ENCODE measurements at places on chromosomes 3 and 15.
A peak's percentile ranks its signal among the peaks of the same experiment; 100 is the strongest.

- no peak for DNase-seq
Measured at GRCh38 chr3:173007079-173007723, 133.8 kb downstream of the SPATA16 start.

GRCh38 chr3:66553441-66554113 lies 52.8 kb upstream of the LRIG1 start:
- no peak for DNase-seq

DNA sequence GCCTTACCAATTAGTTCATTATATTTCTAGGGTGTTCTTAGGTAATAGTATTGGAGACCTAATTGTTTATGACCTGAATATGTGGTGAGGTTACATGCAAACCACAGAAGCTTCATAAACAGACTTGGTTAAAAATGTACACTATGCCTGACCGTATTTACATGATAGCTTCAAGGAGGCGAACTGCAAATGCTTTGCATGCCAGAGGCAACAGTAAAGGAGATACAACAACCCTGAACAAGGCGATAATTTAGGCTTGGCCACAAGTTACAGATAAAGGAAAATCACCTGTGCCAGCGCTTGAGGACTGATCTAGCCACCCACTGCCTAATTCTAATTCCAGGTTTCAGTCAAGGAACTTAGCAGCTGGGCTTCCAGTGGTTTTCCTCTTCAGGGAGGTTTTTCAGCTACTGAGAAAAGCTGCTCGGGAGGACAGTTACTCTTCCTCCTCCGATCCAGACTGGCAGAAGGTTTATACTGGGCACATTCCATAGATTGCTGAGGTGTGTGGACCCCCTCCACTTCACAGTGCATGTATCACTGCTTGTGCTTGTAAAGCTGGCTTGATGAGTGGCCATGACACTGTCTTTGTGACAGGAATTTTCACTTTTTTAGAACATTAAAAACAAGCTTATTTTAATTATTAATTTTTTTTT lies 95.6 kb downstream of the DHX36 start:
- DNase-seq, result no peak

- peak; percentile 13 for DNase-seq
Measured at GRCh38 chr15:51499379-51499976, 123.1 kb downstream of the DMXL2 start.

DNA sequence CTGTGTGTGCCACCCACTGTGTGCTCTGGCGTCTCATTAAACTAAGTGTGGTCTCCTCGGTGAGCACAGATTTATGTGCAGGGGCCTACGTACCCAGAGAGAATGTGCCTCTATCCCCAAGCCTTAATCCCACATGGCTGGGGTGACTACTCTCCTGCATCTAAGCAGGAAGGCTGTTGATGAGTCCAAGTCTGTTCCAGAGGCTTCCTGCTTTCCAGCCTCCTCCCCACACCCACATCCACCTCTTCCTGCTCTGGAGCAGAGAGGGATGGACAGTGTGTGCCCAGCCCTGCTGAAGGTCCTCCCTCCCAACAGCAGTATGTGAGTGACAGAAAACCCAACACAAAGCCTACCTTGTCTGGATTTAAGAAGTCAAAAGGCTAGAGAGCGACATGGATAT lies 38.8 kb upstream of the BCL2L10 start:
- no peak for DNase-seq

GRCh38 chr15:44308415-44308814 lies 19.9 kb downstream of the GOLM2 start:
- DNase-seq, result no peak

GRCh38 chr15:99435877-99436541 lies 129.8 kb upstream of the MEF2A start:
- no peak for DNase-seq

GRCh38 chr3:143258692-143259091 lies 139.1 kb downstream of the CHST2 start:
- no peak for DNase-seq

DNA sequence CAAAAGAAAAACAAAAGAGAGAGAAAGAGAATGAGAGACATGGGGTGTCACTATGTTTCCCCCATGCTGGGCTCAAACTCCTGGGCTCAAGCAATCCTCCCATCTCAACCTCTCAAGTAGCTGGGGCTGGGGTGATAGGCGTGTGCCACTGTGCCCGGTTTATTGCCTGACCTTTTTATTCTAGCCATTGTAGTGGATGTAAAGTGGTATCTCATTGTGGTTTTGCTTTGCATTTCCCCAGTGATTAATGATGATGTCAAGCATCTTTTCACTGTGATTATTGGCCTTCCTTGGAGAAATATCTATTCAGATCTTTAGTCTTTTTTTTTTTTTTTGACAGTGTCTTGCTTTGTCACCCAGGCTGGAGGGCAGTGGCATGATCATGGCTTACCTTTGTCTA lies 37.7 kb upstream of the GK5 start:
- no peak for DNase-seq

DNA sequence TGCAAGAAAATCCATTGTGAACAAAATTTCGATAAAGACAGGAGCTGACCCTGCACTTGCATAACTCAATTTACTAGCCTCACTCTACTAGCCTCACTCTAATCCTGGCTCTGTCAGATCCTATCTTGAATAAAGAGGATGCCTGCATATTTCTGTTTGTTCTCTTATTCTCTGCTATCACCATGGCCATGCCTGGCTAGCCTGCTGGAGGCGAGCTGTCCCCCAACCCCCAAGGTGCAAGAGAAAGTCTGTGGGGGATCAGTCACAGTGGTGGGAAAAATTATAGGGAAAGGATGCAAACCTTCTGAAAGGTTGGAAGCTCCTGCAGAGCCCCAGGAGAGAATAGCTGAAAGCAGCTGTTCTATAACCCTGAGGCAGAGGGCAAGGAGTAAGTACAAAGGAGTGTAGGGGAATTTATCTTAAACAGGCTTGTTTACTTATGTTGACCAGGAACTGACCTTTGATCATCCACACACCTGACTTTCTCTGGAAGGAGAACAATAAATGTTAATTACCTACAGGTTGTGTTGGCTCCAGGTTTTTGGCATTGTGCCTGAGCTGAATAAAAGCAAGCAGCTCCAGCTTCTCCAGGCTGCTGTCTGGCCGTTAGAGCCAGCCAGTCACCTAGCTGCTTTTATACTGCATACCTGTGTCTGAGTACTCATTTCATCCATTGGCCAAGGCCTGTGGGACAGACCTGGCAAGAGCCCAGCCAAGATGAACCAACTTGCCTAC lies 137.7 kb upstream of the RASGRP1 start:
- peak; percentile 28 for DNase-seq

GRCh38 chr15:43908516-43909050 lies 81.8 kb downstream of the WDR76 start:
- DNase-seq, result no peak

DNA sequence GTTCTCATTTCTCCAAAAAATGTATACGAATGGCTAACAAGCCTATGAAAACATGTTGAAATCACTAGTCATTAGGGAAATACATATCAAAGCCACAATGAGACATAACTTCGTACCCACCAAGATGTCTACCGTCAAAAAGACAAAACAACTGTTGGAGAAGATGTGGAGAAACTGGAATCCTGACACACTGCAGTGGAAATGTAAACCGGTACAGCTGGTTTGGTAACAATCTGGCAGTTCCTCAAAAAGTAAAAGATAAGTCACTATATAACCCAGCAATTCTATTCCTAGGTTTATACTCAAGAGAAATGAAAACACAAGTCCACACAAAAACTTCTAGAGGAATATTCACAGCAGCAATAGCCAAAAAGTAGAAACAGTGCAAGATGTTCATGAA lies 7.0 kb downstream of the SCAPER start:
- DNase-seq, result no peak

GRCh38 chr3:184788751-184789150 lies 23.2 kb upstream of the VPS8 start:
- DNase-seq, result no peak

DNA sequence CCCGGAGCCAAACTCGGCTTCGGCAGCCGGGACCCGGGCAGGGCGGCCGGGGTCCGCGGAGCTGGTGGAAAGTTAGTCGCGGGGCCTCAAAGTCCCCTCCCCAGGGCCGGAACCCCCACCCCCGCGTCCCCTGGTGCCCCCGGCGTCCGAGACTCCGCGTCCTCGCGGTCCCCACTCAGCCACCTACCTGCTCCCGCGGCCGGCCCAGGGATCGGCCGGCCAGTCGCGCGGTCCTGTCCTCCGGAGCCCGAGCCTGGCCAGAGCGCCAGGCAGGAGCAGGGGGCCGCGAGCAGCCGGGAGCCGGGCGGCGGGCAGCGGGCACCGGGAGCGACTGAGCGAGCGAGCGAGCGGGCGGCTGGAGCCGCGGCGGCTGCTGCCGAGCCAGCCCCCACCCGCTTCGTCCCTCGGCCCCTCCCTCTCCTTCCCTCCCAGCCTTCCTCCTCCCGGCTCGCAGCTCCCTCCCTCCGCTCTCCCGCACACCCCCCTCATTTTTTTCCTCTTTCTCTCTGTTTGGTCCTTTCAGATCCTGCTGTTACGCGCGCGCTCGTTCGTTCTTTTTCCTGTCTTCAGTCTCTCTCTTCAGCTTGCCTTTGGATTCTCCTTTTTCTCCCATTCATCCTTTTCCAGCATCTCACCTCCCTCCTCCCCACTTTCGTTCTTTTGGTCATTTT lies at the start of gene MEGF11:
MEGF11 (minus strand) TSS at position 333 of the 671 bp plus-strand sequence. CDS start 125,347 bp downstream, outside the sequence.
- DNase-seq, result no peak

DNA sequence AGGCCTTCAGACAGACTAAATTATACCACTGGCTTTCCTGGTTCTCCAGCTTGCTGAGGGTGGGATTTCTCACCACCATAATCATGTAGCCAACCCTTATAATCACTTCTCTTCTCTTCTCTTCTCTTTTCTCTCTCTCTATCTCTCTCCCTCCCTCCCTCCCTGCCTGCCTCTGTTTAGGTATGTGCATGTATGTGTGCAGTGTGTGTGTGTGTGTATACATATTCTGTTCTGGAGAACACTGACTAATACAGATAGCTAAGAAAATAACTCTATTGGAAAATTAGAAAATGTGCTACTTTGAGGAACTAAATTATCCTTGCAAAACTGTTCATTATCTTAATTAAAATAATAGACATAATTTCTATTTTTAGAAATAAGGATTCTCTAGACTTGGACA lies 118.6 kb upstream of the GADL1 start:
- DNase-seq, result no peak

- no peak for DNase-seq
Measured at GRCh38 chr15:53869044-53869805, 109.0 kb upstream of the UNC13C start.

- DNase-seq, result no peak
Measured at GRCh38 chr3:4494895-4495264, 1.7 kb downstream of the ITPR1 start.

DNA sequence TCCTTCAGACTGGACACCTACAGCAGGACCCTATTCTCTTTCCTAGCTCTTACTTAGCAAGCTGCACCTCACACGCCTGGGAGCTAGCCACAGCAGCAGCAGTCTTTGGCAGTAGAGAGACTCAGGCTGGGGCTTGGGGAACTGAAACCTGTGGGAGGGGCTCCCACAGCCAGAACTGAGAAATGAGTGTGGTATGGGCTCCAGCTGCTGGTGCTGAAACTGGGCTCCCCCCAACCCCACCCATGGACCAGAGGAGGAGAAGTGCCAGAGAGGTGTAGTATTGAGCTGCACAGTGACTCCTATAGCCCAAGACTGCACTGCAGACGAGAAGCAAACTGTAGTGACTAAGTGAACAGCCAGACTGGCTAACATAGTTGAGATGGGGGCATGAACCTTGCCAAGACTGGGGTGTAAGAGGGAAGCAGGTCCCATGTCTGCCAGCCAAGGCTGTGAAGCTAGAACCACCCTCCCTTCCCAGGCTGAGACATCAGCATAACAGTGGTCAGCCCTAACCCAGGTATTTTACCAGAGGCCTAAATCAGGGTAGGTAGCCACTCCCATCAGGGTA lies 62.5 kb downstream of the MYO5A start:
- no peak for DNase-seq

DNA sequence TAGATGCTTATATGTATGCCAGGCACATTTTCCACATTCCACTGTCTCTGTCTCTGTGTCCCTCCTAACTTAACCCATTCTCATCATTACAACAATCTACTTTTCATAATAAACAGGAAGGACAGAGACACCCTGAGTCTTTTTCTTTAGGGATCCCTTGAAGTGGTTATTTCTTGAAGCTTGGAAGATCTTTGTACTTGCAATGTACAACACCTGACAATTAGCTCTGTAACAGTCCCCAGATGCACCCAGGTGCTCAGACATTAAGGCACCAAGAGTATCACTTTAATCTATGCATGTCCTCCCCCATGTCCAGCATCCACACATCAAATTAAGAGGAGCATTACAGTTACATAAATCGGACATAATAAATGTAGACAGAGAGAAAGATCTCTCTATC lies 309.6 kb upstream of the KCNH8 start:
- no peak for DNase-seq

GRCh38 chr3:48318713-48319468 lies 14.6 kb downstream of the SPINK8 start:
- DNase-seq, result no peak

DNA sequence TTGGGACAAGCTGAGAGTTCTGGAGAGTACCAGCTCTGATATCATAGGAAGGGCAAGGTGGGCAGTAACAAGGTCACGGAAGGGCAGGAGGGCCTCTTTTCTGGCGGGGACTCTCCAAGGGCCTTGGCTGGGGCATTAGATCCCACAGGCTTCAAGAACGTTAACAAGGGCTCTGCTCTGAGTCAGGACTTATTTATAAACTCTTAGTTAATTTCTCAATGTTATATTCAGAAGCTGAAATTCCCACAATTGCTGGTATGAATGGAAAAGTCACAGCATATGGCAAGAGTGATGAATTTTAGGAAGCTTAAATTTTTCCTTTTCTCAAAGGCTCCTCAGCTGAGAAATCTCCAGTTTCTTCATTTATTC lies 320.2 kb upstream of the TBC1D5 start:
- DNase-seq, result no peak

GRCh38 chr3:46122091-46122490 lies 86.0 kb downstream of the CCR1 start:
- DNase-seq, result no peak

DNA sequence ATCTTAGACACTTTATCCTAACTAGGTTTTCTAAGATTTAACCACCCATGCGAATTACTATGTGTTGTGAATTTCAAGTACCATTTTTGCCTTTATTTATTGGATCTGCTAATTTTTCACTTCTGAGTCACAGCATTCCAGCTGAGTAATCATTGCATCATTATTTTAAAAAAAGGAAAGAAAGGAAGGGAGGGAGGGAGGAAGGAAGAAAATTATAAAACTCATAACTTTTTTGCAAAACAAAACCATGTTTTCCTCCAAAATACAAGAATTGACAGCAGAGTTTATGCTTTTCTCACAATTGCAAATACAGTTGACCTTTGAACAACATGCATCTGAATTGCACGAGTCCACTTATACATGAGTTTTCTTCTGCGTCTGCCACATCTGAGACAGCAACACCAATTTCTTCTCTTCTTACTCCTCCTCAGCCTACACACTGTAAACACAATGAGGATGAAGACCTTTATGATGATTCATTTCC lies 651.4 kb upstream of the NECTIN3 start:
- peak; percentile 73 for DNase-seq

Measured in kidney glomerular epithelial cell (primary cell).